ENCODE measurements at places on chromosomes 4 and X. TPM values are rescaled to one million over a fixed set of nuclear protein-coding genes. Genes with fewer than 3 reads are reported as not detected.
A peak's percentile ranks its signal among the peaks of the same experiment; 100 is the strongest.

SPOCK3 gene
- not detected for total RNA-seq

DNA sequence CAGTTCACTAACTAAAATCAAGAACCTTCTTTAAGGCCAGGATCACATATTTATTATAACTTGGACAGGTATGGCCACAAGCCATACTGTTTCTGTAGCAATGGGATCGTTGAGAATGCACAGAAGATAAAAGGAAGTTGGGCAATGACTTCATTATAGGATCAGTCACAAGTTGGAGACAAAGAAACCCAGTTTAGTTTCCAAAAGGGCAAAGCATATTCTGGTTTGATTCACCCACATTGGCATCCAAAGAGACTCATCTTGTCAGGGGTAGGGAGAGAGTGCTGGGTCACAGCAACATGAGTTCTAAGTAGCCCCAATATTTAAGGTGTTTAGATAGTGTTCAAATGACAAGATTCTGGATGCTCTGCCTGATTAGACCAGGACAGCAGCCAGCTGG is 317.1 kb upstream of the GALNT7 start:
- no peak overlapping the region for H3K27ac ChIP-seq
- no peak overlapping the region for H3K4me3 ChIP-seq
- H3K36me3 ChIP-seq: no peaks in the 10 kb centered on the region
- no peaks in the 10 kb centered on the region for H3K4me1 ChIP-seq

DNA sequence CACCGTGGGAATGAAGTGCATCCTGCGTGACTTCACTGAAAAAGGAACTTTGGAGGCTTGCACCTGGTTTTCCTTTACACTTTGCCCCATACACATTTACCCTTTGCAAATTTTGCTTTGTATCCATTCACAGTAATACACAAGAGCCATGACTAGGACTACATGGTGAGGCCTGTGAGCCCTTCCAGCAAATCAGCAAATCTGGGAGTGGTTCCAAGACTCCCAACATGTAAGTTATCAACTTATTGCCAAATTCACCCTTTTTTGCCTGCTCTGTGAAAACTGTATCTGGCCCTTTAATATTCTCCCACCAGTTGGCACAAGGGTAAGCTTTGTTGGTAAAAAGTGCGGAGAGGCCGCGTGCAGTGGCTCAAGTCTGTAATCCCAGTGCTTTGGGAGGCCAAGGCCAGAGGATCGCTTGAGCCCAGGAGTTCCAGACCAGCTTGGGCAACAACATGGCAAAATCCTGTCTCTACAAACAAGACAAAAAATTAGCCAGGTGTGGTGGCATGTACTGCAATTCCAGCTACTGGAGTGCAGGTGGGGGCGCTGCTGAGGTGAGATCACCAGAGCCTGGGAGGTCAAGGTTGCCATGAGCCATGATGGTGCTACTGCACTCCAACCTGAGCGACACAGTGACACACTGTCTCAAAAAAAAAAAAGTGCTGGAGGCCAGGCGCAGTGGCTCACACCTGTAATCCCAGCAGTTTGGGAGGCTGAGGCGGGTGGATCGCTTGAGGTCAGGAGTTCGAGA is 5.0 kb downstream of the PRMT9 start:
- H3K4me3 ChIP-seq: no peak overlapping the region
- no peak for DNase-seq
- no peaks in the 10 kb centered on the region for H3K27me3 ChIP-seq
- H3K36me3 ChIP-seq: no peaks in the 10 kb centered on the region

DNA sequence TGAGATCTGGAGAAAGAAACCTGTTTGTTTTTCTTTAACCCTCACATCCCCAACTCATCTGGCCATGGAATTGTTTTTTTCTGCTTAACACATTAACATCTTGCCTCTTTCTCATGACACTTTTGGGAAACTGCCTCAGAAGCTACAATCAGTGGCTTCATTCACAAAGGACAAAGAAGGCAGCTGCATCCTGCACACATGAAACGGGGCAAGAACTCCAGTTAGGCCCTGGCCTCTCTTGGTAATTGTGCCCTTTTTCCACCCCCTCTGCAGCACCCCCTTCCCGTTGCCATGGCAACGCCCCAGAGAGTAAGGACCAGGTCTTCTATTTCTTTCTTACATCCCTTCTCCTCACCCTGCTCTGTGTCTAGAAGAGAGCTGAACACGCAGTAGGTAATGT is 103.4 kb downstream of the PDGFRA start:
- H3K4me1 ChIP-seq: no peaks in the 10 kb centered on the region
- no peak for DNase-seq
- H3K27me3 ChIP-seq: no peaks in the 10 kb centered on the region
- H3K4me3 ChIP-seq: no peak overlapping the region

GRCh38 chr4:164856396-164856795 is 20.6 kb upstream of the APELA start:
- H3K4me1 ChIP-seq: no peaks in the 10 kb centered on the region
- no peak for DNase-seq
- H3K27me3 ChIP-seq: no peaks in the 10 kb centered on the region
- no peak overlapping the region for H3K4me3 ChIP-seq
- no peak overlapping the region for H3K27ac ChIP-seq
- no peaks in the 10 kb centered on the region for H3K36me3 ChIP-seq

DNA sequence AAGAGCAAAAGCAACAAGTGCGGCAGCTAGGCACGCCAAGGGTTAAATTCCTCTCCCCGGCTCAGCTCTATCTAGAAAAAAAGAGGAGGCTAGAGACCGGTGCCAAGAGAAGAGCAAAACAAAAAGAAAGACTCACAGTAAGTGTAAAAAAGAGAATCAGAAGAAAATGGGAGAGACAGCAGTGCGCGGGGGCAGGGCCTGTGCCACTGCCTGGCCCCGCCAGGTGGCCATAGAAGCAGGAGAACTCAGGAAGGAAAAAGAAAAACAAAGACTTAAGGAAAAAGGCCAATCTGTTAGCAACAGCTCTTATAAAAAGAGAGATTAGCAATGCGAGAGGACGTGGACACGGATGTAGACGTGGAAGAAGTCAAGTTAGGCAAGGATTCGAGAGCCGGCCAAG is 3.2 kb downstream of the ACOX3 start:
- H3K36me3 ChIP-seq: no peaks in the 10 kb centered on the region
- no peak overlapping the region for H3K4me3 ChIP-seq
- peak overlapping the region; percentile 64 for H3K27ac ChIP-seq
- no peaks in the 10 kb centered on the region for H3K27me3 ChIP-seq
- peak; percentile 56 for DNase-seq

GRCh38 chrX:8245411-8245810 is 74.3 kb upstream of the VCX2 start:
- no peaks in the 10 kb centered on the region for H3K36me3 ChIP-seq
- H3K27ac ChIP-seq: no peak overlapping the region
- H3K27me3 ChIP-seq: no peaks in the 10 kb centered on the region
- H3K4me3 ChIP-seq: no peak overlapping the region
- H3K4me1 ChIP-seq: no peaks in the 10 kb centered on the region

DNA sequence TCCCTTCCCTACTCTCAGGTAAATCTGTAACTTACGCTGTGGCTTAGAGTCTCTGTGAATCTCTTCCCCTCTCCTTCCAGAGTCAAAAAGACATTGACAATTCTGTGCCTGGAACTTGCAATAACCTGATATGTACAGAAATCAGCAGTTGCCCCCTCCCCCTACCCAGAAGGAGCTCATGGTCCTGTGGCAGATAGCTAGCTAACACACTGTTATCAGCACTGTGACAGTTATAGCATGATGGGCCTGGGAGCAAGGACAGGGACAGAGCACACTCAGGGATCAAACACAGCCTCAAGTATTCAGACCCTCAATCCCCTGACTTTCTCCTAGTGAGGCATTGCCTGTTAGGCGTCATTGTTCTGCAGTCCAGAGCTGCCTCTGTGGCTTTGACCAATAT is 18.7 kb upstream of the MAGEA10 start:
- H3K4me3 ChIP-seq: no peak overlapping the region
- H3K4me1 ChIP-seq: no peaks in the 10 kb centered on the region
- no peaks in the 10 kb centered on the region for H3K27me3 ChIP-seq

TMSB15A gene
- total RNA-seq: 0.78 TPM

GRCh38 chr4:120673696-120674095 is 248.8 kb downstream of the PRDM5 start:
- H3K4me3 ChIP-seq: no peak overlapping the region
- H3K27ac ChIP-seq: no peak overlapping the region
- no peaks in the 10 kb centered on the region for H3K27me3 ChIP-seq
- H3K36me3 ChIP-seq: no peaks in the 10 kb centered on the region
- DNase-seq: no peak
- H3K4me1 ChIP-seq: no peaks in the 10 kb centered on the region

DNA sequence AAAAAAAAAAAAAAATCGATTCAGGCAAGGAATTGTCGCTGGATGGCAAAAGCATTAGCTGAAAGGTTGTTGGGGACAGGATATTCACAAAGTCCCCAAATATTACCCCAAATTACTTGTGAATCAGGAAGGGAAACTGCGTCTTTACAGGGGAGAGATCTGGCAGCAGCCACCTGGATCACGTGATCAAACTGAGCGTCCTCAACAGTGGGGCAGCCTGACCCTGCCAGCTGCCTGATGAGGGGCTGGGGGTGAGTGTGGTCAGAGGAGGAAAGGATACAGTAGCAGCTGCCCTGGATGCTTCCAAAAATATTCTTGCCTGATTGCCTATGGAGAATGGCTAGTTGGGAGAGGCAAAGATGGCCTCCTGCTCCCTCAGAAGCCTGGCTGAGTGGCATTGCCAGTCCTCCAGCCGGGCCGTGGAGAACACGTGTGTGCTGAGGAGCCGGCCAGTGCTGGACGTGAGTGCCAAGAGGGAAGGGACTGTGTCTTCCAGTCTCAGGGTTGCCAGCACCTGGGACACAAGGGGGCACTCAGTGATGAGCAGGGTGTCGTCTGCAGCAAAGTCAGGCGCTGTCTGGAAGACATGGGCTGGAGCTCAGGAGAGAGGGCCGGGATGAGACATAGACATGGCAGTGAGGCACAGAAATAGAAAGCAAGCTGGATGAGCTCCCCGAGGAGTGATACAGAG is 3.0 kb upstream of the LAGE3 start:
- DNase-seq: peak; percentile 31
- no peaks in the 10 kb centered on the region for H3K36me3 ChIP-seq

SLC26A1 gene
- total RNA-seq: 0.15 TPM

DNA sequence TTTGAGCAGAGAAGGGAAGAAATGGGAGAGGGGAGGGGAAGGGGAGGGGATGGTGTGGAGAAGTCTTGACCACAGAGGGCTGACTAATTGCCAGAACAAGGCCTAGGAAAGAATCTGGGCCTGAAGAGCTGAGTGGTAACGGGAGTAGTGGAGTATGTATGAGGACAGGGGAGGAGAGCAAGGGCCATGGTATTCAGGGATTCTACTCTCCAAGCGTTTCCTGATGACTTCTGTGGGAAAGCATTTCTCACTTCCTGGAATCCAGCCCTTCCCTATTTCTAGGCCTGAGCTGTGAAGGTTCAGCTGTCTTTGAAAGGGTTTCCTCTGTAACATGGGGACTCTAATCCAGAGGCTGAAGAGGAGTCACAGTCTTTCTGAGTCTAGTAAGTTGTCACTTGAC is 19.7 kb upstream of the SOX3 start:
- DNase-seq: no peak
- H3K27ac ChIP-seq: no peak overlapping the region
- H3K27me3 ChIP-seq: no peaks in the 10 kb centered on the region

DNA sequence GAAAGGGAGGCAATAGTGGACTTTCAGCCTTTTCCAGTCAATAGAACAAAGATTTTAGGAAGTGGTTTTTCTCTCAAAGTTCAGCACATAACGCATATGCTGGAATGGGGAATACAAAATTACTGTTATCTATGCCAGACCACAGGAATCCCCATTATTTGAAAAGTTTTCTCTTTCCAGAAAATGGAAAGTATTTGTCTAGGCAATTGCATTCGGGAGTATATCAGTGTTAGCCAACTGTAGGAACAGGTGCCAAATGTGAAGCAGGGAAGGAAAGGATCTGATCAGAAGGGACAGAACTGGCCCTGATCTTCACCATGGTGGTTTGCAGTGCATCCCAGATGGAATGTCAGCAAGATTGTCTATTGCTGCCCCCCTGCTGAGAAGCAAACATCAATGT is 213.6 kb downstream of the CPE start:
- no peaks in the 10 kb centered on the region for H3K4me1 ChIP-seq
- H3K27ac ChIP-seq: no peak overlapping the region
- no peak for DNase-seq
- no peaks in the 10 kb centered on the region for H3K27me3 ChIP-seq
- H3K4me3 ChIP-seq: no peak overlapping the region

DNA sequence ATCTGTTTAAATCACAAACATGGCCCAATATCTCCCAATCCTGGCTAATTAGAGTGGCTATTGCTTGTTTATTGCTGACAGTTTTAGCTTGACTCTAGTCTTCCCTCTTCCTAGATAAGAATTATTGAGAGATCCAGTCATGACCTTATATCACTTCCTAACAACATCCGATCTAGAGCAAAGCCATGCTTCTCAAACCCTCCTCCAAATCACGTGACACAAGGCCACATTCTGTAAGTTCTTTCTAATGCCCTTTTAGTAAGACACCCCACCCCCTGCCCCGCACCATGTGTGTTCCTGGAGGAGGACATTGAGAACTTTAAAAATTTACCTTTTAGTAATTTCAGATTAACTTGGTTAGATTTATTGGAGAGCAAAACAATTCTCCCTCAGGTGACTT is 40.6 kb upstream of the RASSF6 start:
- no peaks in the 10 kb centered on the region for H3K36me3 ChIP-seq
- no peak overlapping the region for H3K4me3 ChIP-seq
- H3K27me3 ChIP-seq: no peaks in the 10 kb centered on the region
- H3K27ac ChIP-seq: no peak overlapping the region
- DNase-seq: no peak

- no peak overlapping the region for H3K27ac ChIP-seq
- no peaks in the 10 kb centered on the region for H3K36me3 ChIP-seq
- no peaks in the 10 kb centered on the region for H3K4me1 ChIP-seq
- no peak overlapping the region for H3K4me3 ChIP-seq
- no peak for DNase-seq
These were observed 116.2 kb downstream of the AASDH start for GRCh38 chr4:56271131-56271530.

GRCh38 chr4:82754513-82755165 is 44.0 kb downstream of the SCD5 start:
- no peaks in the 10 kb centered on the region for H3K27me3 ChIP-seq
- DNase-seq: no peak
- no peak overlapping the region for H3K4me3 ChIP-seq
- H3K27ac ChIP-seq: peak overlapping the region; percentile 70

AMTN gene
- not detected for total RNA-seq

KLHL13 gene
- 2.7 TPM for total RNA-seq

SYNPO2 gene
- total RNA-seq: 37.8 TPM

DNA sequence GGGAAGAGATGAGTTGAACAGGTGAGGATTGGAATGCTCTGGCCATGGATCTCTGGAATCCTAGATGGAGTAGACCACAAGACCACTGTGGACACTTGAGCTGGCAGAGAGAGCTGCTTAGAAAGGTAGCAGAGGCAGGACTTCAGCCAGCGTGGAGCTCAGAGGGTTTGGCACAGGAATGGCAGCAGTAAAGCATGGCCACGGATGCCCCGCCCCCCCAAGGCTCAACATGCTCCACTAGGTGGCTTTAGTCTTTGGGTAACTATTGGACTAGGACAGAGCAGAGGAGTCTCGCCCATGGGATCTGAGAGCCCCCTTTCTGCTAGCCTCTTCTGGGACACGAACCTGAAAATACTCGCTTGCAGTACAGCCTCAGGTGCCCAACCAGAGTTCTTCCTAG is 150.1 kb upstream of the NEIL3 start:
- H3K36me3 ChIP-seq: no peaks in the 10 kb centered on the region
- H3K4me1 ChIP-seq: no peaks in the 10 kb centered on the region
- H3K27me3 ChIP-seq: no peaks in the 10 kb centered on the region

All from thyroid gland (tissue), 4 donors.